SJCRH30 (cell line): ENCODE measurements at places on chromosomes 12 and 14. TPM values are rescaled to one million over a fixed set of nuclear protein-coding genes. Genes with fewer than 3 reads are reported as not detected.

Gene TSPAN19
- 0.13 and 0.49 TPM in 2 replicates for total RNA-seq

Gene TAS2R31
- 1.5 and 2.7 TPM in 2 replicates for total RNA-seq

Gene TAMALIN
- total RNA-seq = 3.3 and 4.5 TPM in 2 replicates

Gene TPH2
- not detected in 2 replicates for total RNA-seq

Gene CCDC59
- total RNA-seq = 74.9 and 78.1 TPM in 2 replicates

Gene TOMM20L
- not detected in 2 replicates for total RNA-seq

Gene CISTR
- total RNA-seq = not detected in 2 replicates

Gene TAS2R42
- not detected in 2 replicates for total RNA-seq

Gene SLC25A47
- total RNA-seq = 0.08 TPM in 1 of 2 replicates, not detected in the other

Gene SLC7A8
- 0.04 TPM in 1 of 2 replicates, not detected in the other for total RNA-seq

Gene TEX52
- 0.20 TPM in 1 of 2 replicates, not detected in the other for total RNA-seq

Gene KIF5A
- total RNA-seq = 0.41 and 0.47 TPM in 2 replicates

Gene HAL
- 0.04 TPM in 1 of 2 replicates, not detected in the other for total RNA-seq

Gene ETFBKMT
- 0.49 and 1.0 TPM in 2 replicates for total RNA-seq

Gene STYK1
- total RNA-seq = not detected in 2 replicates

Gene PLBD1
- total RNA-seq = not detected in 2 replicates

Gene HCAR2
- total RNA-seq = not detected in 2 replicates
